Activated T-helper 17 cell treated with anti-CD3 and anti-CD28 coated beads, Interleukin-2, amount 50 U/mL, for 72 hours (primary cell): ENCODE measurements at places on chromosomes 6 and 20. TPM values are rescaled to one million over a fixed set of nuclear protein-coding genes. Genes with fewer than 3 reads are reported as not detected.
A peak's percentile ranks its signal among the peaks of the same experiment; 100 is the strongest.

DNA sequence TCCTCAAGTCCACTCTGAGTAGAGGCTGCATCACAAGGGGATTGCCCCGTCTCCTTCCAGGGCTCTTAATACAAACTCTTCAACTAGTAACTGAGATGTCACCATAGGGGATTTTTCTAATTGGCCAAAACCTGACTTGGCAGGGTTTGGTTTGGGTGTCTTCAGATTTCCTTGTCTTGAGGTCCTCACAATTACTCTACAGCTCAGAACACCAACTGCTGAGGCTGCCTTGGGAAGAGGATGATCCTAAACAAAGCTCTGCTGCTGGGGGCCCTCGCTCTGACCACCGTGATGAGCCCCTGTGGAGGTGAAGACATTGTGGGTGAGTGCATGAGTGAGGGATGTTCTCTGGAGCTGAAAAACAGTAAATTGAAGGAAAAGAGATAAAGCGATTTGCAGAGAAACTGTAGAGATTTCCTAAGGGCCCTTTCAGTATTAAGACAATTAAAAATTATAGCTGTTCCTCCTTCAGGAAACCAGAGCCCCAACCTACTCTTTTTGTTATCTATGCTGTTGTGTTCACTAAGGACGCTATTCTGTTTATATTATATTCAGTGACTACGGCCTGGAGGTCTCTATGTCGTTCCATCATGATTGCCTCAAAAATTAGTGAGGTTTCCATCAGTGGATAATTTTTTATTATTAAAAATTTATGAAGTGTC, at the start of gene HLA-DQA1:
Gene HLA-DQA1, plus strand, starts transcription at position 188 of the 662 bp plus-strand sequence. Its CDS starts 53 bp downstream, at position 241.
- ATAC-seq = no peak

DNA sequence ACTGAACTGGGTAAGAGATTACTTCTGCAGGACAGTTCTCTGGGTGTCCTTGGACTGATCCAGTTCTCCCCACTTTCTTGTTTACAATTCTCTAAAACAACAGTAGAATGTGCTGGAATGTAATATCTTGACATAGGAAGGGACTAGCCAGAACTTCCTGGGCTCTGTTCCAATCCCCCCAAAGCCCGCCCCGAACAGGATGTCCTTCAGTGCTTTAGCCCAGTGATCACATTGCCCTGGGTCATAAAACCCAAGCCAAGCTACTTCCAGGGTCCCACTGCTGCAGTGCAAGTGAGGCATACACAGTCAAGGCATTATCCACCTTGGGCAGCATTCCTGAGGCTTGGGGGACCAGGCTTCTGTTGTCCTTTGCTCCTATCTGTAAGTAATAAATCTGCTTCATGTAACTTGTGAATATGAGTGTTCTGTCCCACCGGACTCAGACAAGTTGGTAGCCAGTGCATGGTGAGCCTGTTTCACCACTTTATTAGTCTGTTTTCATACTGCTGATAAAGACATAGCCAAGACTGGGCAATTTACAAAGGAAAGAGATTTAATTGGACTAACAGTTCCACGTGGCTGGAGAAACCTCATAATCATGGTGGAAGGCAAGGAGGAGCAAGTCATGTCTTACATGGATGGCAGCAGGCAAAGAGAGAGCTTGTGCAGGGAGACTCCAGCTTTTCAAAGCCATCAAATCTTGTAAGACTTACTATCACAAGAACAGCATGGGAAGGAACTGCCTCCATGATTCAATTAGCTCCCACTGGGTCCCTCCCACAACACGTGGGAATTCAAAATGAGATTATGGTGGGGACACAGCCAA, 23.5 kb downstream of the FITM2 start:
- ATAC-seq = no peak

DNA sequence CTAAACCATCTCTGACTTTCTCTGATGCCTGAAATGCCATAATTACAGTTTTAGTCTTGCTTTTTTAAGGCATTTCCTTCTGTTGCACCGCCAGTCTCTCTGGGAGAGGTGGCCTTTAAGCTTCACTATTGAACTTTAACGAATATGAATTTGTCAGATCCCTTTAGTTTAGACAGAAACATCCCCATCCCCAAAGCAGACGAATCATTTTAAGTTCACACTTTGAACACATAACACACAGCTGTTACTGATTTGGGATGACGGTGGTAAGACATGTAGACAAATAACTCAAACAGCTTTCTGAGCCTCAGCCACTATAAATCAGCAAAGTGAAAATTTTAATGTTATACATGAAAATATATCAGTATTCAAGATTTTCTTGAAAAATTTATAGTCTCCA, 7.2 kb upstream of the IPCEF1 start:
- no peak for ATAC-seq

DNA sequence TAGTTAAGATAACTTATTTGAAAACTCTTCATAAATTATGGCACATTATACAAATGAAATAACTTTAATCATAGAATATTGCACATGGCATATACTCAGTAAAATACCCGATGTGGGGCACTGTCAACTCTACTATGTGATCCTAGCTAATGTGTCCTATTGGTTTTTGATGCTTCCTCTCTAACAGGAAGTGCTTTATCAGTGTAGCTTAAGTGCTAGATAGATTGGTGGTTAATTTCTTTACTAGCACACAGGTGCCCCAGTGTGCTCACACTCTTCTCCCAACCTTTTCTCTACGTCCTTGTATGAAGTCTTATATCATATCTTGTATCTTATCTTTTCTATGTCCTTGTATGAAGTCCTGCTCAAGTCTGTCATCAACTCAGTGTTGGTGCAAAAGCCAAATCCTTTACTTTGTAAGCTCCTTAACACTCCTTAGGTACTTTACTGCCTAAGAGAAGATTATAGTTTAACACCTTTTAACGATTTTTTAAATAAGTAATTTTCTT, 358.9 kb downstream of the CENPW start:
- no peak for ATAC-seq

- no peak for ATAC-seq
These were observed 88.6 kb downstream of the OPRM1 start for GRCh38 chr6:154127657-154128056.

- ATAC-seq = no peak
These were observed 1.8 kb downstream of the TUBB1 start for GRCh38 chr20:59020938-59021551.

- no peak for ATAC-seq
These were observed 324.3 kb downstream of the PRL start for GRCh38 chr6:21972516-21972915.

DNA sequence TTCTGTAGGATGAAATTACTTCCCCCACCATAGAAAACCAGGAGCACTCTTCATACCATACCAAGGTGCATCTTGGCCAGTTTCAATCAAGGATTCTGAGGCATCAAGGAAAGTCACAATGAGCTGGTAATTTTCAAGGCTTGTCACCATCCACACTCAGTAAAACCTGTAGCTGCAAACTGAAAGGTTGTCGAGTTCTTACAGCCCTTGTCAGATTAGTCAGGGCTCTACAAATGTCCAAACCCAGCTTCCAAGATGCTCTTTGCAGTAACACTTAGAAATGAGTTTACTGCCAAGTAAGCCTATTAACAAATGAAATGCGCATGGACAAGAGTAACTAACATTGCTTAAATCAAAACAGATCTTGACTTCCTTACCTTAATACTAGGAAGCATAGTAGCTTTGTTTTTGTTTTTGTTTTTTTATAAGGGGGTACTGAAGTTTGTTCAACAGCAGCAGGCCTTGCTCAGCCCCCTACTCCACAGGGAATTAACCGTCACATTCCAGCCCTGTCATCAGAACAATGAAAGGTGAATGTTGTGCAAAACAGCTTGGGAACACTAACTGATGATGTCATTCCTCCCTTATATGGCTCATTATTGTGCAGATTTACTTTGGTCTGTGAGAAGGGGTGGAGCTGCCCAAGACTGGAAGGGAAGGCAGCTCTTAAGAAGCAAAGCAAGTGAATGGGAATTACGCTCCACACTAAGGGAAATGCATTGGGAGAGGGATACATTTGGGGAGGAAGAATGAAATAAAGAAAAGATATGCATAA, 49.9 kb upstream of the TMEM30A start:
- no peak for ATAC-seq

DNA sequence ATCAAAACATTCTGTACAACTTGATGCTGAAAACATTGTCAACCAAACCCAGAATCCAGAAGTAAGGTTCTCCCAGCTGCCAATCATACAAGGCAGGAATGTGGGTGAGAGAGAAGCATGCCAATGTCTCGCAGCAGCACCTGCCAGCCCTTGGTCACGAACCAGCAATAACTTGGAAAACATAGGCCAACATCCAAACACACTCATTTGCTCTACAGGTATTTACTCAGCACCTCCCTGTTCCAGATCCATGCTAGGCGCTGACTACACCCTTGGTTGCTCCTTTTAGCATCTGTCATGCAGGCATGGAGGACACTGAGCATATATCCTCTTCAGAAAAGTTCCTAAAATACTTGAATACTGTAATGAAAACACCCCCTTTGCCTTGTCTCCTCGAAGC, 63.6 kb downstream of the FAXC start:
- no peak for ATAC-seq

- ATAC-seq = peak; percentile 53
These were observed 12.9 kb upstream of the TLDC2 start for GRCh38 chr20:36862857-36863668.

- peak; percentile 88 for ATAC-seq
These were observed 71.6 kb downstream of the NFATC2 start for GRCh38 chr20:51470907-51471411.

GRCh38 chr6:43052842-43053544, 658 bp downstream of the CUL7 start:
- ATAC-seq = peak; percentile 28

- ATAC-seq = peak; percentile 40
These were observed 16.7 kb upstream of the NEDD9 start for GRCh38 chr6:11248974-11249761.

DNA sequence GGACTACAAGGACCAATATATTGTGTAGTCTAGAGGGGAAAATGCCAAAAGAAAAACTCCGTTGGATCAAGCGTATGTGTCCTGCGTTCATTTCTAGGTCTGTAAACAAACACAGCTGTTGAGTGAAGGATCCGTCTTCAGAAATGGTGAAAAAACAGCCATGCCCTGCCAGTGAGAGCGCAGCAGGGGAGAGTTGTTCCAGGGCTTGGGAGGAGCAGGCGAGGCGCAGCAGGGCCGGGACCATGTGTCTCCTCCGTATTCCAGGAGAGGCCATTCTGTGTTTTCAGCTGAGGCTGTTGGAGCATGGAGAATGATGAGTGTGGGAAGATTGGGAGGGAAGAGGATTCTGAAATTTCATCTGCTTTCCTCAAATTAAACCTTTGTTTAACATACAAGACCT, 38.0 kb downstream of the BMP6 start:
- ATAC-seq = no peak

DNA sequence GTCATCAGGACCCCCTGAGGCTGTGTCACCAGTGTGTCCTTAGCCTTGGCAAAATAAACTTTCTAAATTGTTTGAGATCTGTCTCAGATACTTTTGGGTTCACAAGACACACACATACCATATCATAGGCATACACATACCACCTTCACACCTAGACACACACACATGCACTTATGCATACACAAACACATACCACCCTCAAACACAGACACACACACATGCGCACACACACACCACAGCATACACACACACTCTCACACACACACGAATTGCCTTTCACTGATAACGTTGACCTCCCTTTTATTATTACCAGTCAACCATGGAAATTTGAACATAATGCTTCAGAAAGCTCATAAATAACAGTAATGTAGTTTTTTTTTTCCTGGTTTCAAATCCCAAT, 108.6 kb upstream of the MYLIP start:
- no peak for ATAC-seq

DNA sequence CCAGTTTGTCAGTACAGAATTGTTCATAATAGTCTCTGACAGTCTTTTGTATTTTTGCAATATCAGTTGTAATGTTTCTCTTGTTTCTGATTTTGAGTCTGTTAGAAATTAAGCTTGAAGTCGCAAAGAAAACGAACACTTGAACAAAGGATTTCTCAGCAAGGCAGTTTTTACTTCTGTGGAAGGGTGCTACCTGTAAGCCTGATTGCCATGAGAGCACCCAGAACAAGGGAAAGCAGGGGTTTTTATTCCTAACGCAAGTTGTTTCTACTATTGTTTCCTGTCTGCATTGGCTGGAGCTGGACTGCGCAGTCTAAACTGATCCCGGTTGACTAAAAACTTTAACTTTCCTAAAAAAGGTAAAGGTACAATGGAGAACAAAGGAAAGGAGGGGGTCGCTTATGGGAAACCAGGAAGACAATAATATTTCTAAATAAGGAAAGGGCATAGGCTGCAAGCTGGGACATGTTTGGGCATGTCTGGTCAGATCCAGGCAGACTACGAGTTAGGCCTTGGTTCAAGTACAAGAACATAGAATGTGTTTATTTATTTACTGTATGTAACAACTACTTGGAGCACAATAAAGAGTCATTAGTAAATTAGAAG, 28.5 kb downstream of the HLA-B start:
- ATAC-seq = no peak

DNA sequence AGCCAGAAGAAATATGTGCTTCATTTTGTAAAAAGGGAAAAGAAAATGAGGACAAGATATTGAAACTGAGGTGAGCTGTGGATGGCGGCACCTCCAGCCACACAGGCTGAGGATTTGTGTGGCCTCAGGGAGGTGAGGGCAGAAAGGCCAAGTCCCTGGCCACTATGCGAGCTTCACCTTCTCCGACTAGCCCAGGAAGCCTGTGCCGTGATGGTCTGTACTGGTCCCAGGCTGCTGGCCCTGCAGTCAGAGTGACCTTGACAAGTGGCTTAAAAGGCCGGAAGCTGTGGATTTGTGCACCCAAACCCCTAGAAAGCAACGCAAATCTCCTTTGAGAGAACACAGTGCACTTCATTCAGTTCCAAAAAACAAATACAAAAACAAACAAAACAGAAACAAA, 48.1 kb downstream of the WDR27 start:
- no peak for ATAC-seq

The INSM1 gene
- not detected for total RNA-seq

The DBNDD2 gene
- total RNA-seq = 12.5 TPM

The EEF1A2 gene
- 10.9 TPM for total RNA-seq

The MAP7 gene
- total RNA-seq = 1.2 TPM
